Muscle of leg (tissue), 16 donors: ENCODE measurements at places on chromosomes 1 and 21. TPM values are rescaled to one million over a fixed set of nuclear protein-coding genes. Genes with fewer than 3 reads are reported as not detected.

The ZNF593OS gene
- 0.31 TPM for total RNA-seq

DNA sequence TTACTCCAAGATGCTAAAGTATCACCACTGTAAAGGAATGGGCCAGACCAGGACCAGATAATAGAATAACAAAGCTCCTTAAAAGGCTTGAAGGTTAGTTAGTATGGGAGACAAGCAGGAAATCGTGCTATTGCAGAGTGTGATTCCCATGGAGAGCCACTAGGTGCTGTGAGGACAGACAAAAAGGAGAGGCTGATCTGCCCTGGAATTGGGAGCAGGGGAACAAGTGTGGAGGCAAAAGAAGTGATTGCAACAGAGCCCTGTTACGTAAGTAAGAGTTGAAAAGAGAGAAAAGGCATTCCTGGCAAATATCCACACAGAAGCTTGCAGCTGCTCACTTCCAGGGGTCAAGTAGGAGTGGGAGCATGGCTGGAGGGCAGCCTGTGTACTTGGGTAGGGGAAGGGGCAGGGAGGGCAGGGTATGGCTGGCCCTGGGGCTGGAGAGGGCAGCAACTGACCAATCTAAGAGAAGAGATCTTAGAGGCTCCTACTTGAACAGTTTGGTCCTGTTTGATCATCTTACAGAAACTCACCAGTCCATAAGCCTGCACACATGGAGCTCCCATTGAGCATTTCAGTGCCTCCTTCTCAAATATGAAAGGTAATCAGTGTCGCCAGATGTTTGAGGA is 207.7 kb upstream of the GJB5 start:
- no peak for DNase-seq

GRCh38 chr1:66752000-66752592 is at the start of gene DYNLT5:
Gene DYNLT5 (plus strand): TSS chr1:66752459. CDS start chr1:66754659, 2,200 bp downstream.
- DNase-seq, result peak; percentile 65

The DNASE2B gene
- 0.09 TPM for total RNA-seq

DNA sequence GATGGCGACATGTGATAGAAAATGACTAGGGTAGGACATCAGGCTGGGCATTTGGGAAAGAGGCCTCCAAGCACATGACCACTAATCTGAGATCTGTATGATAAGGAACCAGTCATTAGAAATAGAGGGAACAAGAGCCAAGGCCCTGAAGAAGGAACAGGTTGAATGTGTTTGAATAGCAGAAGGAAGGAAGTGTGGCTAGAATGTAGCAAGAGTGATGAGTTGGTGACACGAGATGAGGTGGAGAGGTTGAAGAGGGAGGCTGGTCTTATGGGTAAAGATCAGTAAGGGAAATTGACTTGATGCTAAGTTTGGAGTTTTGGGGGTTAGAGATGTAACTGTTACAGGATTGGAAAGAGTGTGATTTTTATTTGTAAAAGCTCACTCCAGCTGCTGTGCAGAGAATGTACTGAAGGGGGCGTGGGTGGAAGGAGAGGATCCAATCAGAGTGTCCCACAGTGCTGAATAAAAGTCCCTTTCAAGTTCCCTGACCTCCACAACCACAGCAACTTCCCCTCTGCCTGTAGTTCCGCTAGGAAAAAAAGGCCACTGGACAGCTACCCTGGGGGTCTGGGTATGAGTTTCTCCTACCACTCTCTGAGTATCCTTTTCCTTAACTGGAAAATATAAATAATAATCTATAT is 295.0 kb downstream of the OMA1 start:
- peak; percentile 1 for DNase-seq

DNA sequence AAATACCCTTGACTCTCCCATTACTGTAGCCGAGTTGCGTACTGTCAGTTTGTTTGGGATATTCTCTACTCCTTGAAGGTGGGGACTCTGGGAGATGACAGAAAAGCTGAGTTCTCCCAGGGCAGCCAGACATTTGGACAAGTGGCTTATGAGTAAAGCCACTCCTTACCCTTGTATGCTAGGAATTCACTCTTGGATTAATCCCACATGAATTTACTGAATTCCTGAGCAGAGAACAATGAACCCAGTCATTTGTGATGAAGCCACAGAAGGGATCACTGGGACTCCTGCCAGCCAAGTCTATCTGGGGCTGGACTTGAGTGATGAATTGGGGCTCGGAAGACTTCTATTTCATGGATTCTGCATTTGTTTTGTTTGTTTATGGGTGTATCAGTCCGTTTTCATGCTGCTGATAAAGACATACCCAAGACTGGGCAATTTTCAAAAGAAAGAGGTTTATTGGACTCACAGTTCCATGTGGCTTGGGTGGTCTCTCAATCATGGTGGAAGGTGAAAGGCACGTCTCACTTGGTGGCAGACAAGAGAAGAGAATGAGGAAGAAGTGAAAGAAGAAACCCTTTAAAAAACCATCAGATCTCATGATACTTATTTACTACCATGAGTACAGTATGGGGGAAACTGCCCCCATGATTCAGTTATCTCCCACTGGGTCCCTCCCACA is 25.1 kb downstream of the C1orf116 start:
- peak; percentile 29 for DNase-seq

The S100PBP gene
- total RNA-seq, result 22.8 TPM

The ATP6V1G3 gene
- not detected for total RNA-seq

- no peak for DNase-seq
Measured at GRCh38 chr1:67987046-67987799, 63.2 kb downstream of the DIRAS3 start.

DNA sequence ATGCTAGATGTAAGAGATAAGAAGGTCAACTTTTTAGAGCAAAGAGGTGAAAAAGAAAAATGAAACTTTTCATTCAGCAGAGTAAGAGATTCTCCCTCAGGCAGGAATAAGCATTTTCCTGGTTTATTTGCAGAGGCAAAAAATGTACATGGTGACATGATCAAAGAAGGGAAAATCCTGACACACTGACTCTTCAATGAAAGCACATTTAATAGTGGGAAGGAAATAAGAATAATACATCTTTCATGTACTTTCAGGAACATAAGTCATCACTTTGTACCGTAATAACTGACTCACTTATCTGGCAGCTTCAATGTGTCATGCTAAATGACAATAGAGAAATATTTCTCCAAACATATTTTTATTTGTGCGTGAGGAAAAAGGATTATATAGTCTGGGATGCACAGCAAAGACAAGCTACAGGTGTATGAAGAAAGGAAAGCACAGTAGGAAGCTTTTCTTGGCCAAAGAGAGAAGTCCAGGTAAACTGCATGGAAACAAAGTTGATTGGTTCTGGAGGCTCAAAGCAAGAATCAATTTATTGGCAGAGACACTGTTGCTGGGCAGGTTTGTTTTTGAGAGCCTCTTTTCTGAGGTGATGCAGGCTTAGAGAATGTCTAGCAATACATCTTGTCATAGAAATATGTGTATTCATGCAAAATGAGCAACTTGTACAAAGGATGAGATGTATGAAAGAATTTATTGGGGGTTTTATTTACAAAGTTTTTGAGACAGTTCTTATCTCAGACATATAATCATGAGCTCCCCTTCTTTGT is 1409.0 kb downstream of the PLA2G4A start:
- DNase-seq, result no peak

DNA sequence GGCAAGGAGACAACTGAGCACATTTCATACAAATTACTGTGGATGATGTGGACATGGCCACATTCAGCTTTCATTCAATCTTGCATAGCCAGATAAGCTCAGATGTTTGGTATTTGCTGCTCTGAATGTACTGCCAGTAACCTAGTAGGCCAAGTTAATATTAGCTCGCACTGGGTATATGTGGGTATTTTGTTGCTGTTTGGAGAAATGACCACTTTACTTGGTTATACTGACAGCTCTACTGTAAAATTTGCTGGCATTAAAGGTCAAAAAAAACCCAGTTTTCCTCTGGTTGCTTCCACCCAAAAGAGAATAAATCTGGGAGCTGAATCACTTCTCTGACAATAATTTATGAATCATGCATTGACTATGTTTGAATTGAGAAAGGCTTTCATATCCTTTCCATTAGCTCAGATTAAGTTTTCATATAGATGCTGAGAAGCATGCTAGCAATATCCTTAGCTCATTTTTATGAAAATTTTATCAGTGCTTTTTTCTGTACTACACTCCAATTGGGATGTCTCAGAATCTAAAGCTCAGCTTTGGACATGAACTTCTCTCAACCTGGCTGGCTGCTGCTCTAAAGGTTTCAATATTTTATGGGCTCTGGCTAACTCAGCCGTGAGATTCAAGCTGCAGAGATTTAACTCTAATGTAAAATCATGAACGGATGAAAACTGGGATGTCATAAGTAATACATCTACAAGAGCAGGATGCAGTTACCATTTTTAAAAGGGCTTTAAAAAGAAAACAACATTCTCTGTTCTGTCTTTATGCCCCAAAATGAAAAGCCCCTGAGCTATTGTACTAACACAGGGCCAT is 330.0 kb downstream of the BARHL2 start:
- peak; percentile 63 for DNase-seq

- no peak for DNase-seq
Measured at GRCh38 chr1:230702934-230703678, 10.8 kb downstream of the AGT start.

- DNase-seq, result no peak
Measured at GRCh38 chr1:200373811-200374231, 36.0 kb downstream of the ZNF281 start.

The NBPF12 gene
- total RNA-seq, result 14.6 TPM

- peak; percentile 76 for DNase-seq
Measured at GRCh38 chr1:45543581-45544417, 6.8 kb upstream of the AKR1A1 start.

DNA sequence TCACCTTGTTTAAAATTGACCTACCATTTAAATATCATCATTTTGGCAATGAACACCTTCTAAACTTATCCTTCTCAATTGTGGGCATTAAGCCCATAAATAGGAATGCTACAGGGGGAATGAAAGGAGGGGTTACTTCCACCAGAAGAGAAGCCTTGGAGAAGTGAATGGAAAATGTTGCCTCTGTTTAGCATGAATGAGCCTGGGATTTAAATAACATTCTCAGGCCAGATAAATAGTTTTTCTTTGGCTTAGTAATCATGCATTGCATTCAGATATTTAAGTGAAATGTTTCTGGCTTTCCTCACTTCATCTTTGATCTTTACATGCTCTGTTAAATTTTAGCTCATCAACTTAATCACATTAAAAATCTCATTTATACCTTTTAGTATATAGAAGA is 284.3 kb upstream of the FMN2 start:
- peak; percentile 94 for DNase-seq

DNA sequence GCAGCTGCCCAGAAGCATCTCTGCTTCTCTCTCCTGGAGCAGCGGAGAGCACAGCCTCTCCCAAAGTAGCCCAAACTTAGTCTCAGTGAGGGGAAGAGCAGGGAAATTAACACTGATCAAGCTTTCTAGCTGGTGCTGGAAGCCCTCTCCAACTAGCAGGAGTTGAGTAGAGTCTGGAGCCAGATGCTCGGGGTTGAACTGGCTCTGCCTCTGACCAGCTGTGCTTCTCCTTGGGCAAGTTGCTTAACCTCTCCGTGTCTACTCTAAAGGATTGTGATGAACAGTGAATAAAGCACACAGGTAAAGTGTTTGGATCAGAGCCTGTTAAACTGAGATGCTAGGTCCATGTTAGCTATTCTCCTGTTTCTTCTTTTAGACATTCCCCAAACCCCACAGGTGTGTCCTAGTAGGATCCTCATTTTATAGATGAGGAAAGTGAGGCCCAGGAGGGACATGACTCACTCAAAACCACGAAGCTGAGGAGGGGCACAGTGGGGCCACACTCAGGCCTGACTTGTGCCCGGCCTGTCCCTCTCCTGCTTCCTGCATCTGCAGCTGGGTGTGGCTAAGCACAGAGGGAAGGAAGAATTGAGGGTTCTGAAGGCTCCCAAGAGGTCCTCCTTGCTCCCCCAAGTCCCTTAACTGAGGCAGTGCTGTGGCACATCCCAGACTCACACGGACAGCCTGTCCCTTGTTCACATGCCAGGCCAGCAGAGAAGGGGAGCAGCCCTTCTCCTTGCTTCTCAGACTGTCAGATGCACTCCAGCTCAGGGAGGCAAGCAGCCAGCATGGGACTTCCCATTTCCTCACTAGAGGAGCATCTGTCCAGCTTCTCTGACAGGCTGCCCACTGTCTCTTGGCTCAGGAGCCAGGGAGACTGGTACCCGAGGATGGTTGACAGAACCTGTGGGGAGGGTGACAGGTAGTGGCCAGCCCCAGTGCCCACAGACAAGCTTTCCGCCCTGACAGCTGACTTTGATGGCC is 152.0 kb upstream of the IGSF21 start:
- DNase-seq, result peak; percentile 6

- peak; percentile 30 for DNase-seq
Measured at GRCh38 chr1:27521861-27522431, 32.0 kb upstream of the WASF2 start.

GRCh38 chr21:43321111-43321510 is 105.8 kb downstream of the SIK1 start:
- no peak for DNase-seq

DNA sequence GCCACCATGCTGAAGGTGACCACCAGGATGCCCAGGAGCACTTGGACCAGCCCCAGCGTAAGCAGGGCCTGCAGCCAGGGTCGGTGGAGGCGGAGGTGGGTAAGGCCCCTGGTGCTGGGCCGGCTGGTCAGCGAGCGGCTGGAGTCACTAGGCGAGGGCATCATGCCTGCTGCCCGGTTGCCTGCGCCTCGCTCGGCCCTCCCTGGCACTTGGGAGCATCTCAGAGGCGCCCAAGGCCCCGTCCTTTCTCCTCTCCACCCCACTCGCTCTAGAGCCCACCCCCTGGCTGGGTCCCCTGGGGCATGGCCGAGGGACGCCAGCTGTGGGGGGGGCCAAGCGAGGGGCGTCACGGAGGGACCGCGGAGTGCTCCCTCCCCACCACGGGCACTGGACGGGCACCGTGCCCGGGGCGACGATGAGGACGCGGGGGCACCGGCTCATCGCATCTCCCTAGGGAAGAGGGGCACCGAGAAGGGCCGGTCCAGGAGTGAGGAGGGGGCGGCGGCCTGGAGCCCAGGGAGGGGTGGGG is 505 bp downstream of the ENTREP3 start:
- peak; percentile 55 for DNase-seq
